Thymus (tissue), 14 donors: ENCODE measurements at places on chromosomes 5 and 9.
A peak's percentile ranks its signal among the peaks of the same experiment; 100 is the strongest.

DNA sequence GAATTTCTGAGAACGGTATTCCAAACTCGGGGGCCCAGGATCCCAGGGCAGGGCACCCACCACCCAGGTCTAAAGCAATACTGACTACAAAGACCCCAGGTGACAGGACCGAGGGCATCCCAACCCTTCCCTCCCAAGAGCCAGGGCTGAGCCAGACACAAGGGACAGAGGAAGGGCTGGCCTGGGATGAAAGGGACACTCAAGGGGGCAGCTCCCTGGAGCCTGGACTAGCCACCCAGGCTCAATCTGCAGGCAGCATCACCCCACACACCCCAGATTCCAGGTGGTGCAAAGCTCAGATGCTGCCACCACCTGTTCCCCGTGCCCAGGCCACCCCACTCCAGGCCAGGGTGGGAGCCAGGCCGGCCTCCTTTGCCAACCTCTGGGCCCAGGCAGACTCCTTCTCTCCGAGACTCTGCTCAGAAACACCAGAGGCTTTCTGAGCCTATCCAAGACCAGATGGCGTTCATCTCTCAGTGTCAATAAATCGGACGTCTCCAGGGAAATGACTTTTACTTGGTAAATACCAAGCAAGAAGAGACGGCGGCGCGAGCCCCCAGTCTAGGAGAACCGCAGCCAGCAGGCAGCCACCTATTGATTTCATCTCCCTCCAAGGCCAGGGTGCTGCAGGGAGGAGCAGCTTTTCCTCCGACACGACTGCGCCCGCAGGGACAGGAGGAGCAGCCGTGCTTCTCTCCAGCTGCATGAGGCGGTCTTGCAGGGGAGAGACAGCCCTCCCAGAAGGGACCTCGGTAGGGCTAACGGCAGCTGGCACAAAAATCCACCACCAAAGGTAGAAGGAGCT is 94.1 kb upstream of the ADAMTS2 start:
- H3K4me1 ChIP-seq: no peaks in the 10 kb centered on the region
- no peak overlapping the region for H3K27ac ChIP-seq
- DNase-seq: no peak
- H3K27me3 ChIP-seq: no peaks in the 10 kb centered on the region

GRCh38 chr5:142110046-142110531 is 1.5 kb downstream of the NDFIP1 start:
- peak overlapping the region; percentile 100 for H3K27ac ChIP-seq
- H3K36me3 ChIP-seq: no peaks in the 10 kb centered on the region

DNA sequence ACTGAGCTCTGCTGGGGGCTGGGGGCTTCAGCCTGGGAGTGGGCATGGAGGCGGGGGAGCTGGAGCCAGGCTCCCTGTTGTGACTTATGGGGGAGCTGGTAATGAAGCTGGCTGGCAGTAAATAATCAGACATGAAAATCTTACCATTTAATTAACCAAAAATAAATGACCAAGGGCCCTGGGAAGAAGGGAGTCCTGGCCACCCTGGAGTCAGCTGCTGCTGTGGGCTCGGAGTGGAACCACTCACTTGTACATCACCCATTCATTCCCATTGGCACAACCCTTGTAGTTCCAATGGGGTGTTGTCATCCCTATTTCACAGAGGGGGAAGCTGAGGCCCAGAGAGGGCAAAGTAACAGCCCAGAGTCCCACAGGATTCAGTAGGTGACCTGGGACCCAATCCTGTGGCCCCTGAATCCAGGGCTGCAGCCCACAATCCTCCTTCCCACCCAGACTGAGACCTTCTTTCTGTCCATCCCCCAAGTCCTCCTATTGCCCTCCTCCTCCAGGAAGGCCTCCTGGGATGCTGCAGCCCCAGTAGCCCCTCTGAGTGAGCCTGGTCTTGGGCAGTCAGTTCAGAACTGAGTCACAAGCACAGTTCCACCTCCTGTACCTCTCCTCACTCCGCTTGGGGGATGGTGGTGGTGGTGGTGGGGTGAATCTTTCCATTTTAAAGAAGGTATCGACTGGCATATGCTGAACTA is 259.4 kb upstream of the MVB12B start:
- H3K4me1 ChIP-seq: no peaks in the 10 kb centered on the region
- no peak overlapping the region for H3K27ac ChIP-seq
- H3K36me3 ChIP-seq: no peaks in the 10 kb centered on the region
- no peaks in the 10 kb centered on the region for H3K27me3 ChIP-seq
- no peak for DNase-seq
- H3K4me3 ChIP-seq: no peak overlapping the region

GRCh38 chr5:79856456-79857055 is 134.5 kb downstream of the MTX3 start:
- H3K4me1 ChIP-seq: no peaks in the 10 kb centered on the region
- no peak overlapping the region for H3K4me3 ChIP-seq
- no peak overlapping the region for H3K27ac ChIP-seq
- H3K36me3 ChIP-seq: no peaks in the 10 kb centered on the region
